ENCODE measurements at places on chromosomes 4 and X. TPM values are rescaled to one million over a fixed set of nuclear protein-coding genes. Genes with fewer than 3 reads are reported as not detected.

DNA sequence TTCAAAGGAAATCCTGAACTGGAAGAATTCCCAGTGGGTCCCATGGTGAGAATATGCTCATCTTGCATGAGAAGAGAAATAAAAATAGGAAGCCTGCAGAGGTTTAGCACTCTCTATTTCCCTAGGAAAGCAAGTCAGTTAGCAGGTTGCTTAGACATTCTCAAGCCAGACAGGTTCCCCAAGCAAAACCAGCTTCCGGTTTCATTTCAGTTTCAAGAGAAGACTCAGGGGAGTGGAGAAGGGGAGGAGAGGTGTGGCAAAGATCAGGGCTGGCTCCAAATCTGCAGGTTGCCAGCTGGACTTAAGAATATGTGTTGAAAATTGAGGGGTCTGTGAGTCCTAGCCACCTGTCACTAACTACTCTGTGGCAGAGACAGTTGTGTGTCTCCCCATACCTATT is 107.5 kb downstream of the CLNK start:
- H3K36me3 ChIP-seq = no peaks in the 10 kb centered on the region
- no peaks in the 10 kb centered on the region for H3K4me1 ChIP-seq
- H3K27ac ChIP-seq = no peak overlapping the region
- no peak for DNase-seq
- no peak overlapping the region for H3K4me3 ChIP-seq

DNA sequence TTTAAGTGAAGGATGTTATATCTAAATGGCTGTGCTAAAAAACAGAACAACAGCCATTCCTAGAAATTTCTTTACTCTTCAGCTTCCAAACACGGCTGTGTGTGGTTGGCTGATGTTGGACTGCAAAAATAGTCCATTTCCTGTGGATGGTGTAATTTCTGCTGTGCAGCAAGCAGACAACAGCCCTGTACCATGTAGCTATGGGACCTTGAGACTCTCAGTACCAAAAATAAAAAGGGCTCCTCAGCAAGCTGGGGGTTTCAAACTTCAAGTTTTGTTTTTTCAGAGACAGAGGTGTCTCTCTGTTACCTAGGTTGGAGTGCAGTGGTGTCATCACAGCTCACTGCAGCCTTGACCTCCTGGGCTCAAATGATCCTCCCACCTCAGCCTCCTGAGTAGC is 18.1 kb downstream of the CD40LG start:
- H3K4me1 ChIP-seq = no peaks in the 10 kb centered on the region
- H3K27me3 ChIP-seq = no peaks in the 10 kb centered on the region
- DNase-seq = no peak
- H3K27ac ChIP-seq = no peak overlapping the region

DNA sequence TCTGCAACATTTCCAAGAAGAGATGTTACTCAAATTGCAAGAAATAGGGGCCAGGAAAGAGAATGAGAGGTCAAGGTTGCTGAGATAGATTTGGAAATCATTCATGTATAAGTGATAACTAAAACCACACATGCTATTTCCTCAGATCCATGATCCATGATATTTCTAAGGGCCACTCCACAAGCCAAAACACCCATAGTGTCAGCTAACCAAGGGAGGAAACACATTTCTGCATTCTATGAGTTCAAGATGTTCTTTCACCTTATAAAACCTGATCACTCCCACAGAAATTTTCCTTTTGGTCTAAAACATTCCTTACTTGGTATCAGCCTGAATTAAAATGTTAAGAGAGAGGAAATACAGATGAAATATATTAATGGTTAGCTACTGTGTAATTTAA is 47.2 kb downstream of the TBCK start:
- no peak for DNase-seq
- no peaks in the 10 kb centered on the region for H3K27me3 ChIP-seq
- H3K36me3 ChIP-seq = no peaks in the 10 kb centered on the region

DNA sequence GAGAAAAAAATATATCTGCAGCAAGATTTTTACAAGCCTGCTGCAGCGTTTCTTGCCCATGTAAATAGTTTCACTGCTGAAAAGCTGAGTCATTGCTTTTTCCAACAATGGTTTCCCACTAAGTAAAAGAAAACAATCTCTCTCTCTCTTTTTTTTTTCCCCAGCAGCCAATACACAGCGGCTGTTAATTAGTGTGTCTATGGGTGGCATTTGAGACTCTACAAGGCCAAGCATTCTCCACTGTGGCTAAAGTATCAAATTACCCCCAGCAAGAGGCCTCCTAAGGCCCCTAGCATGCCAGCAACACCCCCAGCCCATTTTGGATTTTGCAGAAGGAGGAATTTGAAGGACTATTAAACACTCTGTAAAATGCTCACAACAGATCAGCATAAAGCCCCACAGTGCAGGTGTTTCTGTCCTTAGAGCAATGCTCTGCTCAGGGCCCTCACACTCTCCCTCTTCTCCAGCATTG is 837.4 kb downstream of the TRIML1 start:
- no peaks in the 10 kb centered on the region for H3K27me3 ChIP-seq
- no peak for DNase-seq
- no peaks in the 10 kb centered on the region for H3K4me1 ChIP-seq
- H3K27ac ChIP-seq = no peak overlapping the region
- H3K36me3 ChIP-seq = no peaks in the 10 kb centered on the region
- no peak overlapping the region for H3K4me3 ChIP-seq

GRCh38 chrX:151488677-151489076 is 74.8 kb upstream of the PASD1 start:
- peak; percentile 3 for DNase-seq
- no peak overlapping the region for H3K4me3 ChIP-seq
- no peak overlapping the region for H3K27ac ChIP-seq
- no peaks in the 10 kb centered on the region for H3K36me3 ChIP-seq
- no peaks in the 10 kb centered on the region for H3K27me3 ChIP-seq

GRCh38 chr4:80215449-80216052 is 18.2 kb downstream of the PRDM8 start:
- DNase-seq = peak; percentile 1
- H3K36me3 ChIP-seq = no peaks in the 10 kb centered on the region
- H3K4me1 ChIP-seq = no peaks in the 10 kb centered on the region
- no peaks in the 10 kb centered on the region for H3K27me3 ChIP-seq
- H3K27ac ChIP-seq = no peak overlapping the region

The MTMR8 gene
- polyA plus RNA-seq = not detected

The NDUFB11 gene
- 46.6 TPM for polyA plus RNA-seq

The SMR3A gene
- not detected for polyA plus RNA-seq

The F9 gene
- polyA plus RNA-seq = 0.03 TPM
